Left ventricle myocardium superior (tissue), 1 donor: ENCODE measurements at places on chromosomes 1 and 21.

- no peak for DNase-seq
Observed at GRCh38 chr1:206466840-206467649, 3.2 kb upstream of the IKBKE start.

DNA sequence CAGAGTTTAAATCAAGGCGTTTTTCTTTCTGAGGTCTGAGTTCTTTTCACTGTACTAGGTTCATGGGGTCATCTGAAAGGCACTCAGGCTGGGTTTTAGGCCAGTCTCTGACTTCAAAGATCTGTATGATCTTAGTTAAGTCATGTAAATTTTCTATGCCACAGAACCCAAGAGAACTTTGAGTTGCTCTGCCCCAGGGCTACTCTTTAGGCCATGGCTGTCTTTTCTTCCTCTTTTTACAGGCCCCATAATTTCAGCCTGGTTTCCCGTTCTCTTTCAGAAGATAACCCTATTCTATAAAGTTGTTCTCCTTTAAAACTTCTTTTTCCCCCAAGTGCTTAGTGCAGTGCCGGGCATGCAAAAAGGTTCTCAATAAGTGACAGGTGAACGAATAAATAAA, 26.1 kb downstream of the METTL13 start:
- DNase-seq: no peak

GRCh38 chr1:45840704-45841103, 37.3 kb downstream of the MAST2 start:
- no peak for DNase-seq

- DNase-seq: no peak
Observed at GRCh38 chr1:101187297-101187696, 49.5 kb upstream of the S1PR1 start.

DNA sequence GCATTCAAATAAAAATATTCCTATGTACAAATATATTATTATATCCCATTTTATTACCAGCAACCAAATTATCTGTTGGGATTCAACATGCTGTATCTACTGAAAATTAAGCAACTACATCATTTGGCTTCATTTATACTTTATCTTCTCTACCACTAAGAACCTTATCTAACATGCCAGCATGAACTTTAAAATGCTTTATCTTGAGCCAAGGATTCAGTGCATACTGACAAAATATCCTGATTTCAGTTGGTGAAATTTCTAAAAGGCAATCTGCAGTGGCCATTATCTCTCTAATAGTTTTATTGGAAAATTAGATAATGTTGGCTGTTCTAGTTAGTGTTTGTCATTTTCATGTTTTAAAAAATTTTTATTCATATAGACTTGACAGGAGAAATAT, 1149.9 kb downstream of the KCNT2 start:
- no peak for DNase-seq

GRCh38 chr1:219310181-219310728, 136.6 kb downstream of the LYPLAL1 start:
- DNase-seq: no peak

DNA sequence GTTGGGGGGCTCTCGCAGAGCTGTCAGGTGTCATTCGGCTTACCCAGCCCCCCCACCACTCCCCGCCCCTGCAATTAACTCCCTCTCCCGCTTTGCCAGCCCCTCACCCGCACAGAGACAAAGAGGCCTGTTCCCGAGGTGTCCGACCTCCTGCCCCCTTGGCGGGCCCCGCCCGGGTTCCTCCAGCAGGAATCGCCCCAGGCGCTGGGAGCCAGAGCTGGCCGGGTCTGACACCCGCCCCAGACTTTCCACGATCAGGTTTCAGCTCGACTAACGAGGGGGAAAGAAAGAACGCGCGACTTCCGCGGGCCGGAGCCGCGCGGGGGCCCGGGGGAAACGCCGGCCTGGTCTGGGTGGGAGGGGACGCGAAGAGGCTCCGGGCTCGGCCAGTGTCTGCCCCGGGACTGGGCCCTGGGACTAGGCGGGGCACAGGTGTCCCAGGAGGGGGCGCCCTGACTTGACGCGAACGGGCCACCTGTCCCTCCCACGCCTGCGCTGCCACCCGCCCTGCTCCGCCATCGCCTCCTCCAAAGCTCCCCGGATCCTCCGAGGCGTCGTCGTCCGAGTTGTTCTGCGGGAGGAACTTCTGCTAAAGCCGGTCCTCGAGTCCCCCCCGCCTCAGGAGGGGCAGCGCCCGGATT, 36.4 kb upstream of the HHAT start:
- peak; percentile 80 for DNase-seq

DNA sequence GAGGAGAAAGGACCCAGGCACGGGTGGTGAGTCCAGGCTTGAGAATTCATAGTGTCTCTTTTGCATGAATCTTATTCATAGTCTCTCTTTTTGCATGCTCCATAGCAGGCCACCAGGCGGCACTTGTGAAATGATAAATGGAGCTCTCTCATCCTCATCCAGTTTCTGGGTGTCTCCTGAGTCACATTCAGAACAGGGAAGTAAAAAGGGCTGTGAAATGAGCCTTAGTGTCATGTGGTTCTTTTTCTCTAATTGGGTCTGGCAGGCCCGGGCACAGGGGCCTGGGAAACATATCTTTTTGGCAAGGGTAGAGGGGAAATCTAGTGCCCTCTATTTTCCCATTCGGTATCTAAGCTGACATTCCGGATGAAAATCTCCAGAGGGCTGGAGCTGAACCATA, 19.1 kb upstream of the NCF2 start:
- DNase-seq: peak; percentile 74
